ENCODE measurements at places on chromosomes 2 and 18.

- DNase-seq = no peak
Observed at GRCh38 chr2:154960802-154961583, 262.5 kb downstream of the KCNJ3 start.

DNA sequence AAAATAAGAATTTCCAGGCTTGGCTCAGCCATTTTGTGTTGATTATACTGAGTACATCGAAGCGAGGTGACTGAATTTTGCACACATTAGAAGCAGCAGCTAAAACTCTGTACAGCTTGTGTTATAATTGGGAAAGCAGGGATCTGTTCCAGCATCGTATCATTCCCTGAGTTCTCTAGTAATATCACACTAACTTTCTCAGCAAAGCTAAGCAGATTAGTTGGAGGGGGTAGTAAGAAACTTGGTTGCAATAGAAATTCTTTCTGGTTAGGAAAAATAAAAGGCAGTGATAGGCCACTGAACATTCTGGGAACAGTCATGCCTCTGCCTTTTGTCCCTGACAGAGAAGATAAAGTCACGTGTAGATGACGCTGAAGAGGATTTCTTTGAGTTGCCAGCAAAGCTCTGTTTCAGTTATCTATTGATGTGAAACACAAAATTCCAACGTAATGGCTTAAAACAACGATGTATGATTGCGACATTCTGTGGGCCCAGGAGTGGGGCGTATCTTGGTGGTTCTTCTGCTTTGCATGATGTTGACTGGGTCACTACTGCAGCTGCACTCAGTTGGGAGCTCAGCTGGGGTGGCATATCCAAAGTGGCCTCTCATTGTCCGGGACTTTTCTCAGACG, 202.1 kb upstream of the MEX3C start:
- no peak for DNase-seq

DNA sequence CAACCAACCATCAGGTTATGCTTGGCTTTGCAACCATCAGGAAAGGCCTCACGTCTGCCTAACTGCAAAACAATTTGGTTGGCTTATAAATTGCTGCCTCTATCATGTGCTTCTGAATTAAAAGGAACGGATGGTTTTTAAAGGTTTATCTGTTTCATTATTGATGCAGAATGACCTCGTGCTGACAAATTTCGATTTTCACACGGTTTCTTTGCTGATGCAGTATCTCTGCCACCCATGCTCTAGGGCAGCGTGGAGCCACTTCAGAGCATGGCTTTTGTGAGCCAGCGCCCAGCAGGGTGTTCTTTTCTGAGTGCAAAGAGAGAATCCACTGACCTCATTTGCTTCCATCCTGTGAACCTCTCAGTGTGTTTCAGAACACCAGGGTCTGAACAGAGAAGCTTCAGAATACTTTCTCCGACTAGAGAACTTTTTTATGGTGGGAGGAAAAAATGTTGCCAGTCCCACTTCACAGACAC, 143.1 kb upstream of the L3MBTL4 start:
- no peak for DNase-seq

- DNase-seq = no peak
Observed at GRCh38 chr2:39476524-39476923, 39.4 kb upstream of the MAP4K3 start.

DNA sequence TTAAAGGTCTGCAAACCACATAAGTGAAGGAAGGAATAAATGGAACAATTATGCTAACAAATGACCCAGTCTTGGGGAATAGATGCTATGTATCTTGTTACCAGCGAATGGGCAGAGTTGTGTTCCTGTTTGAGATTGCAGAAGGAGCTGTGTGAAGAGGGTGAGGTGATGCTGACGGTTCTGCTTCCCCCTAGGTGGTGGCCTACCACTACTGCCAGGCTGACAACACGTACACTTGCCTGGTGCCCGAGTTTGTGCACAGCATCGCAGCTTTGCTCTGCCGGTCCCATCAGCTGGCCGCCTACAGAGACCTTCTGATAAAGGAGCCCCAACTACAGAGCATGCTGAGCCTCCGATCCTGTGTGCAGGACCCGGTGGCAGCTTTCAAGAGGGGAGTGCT, 111.7 kb downstream of the WDSUB1 start:
- DNase-seq = no peak

DNA sequence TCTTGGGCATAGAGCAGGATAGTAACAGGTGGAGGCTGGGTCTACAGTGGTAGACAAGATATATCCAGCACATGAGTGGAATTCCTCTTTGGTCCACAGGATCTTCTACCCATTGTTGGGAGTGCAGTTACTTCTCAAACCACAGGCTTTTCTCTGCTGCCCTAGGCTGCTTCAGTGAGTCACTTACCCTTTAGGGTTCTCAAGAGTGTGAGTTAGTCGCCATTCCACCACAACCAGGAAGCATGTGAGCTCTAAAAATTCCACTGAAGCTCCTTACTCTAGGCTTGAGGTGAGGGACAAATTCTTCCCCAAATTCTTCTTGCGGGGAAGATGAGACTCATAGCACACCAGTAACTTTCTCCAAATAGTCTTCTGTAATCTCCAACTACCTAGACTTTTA, 189.4 kb downstream of the PLCL1 start:
- no peak for DNase-seq

DNA sequence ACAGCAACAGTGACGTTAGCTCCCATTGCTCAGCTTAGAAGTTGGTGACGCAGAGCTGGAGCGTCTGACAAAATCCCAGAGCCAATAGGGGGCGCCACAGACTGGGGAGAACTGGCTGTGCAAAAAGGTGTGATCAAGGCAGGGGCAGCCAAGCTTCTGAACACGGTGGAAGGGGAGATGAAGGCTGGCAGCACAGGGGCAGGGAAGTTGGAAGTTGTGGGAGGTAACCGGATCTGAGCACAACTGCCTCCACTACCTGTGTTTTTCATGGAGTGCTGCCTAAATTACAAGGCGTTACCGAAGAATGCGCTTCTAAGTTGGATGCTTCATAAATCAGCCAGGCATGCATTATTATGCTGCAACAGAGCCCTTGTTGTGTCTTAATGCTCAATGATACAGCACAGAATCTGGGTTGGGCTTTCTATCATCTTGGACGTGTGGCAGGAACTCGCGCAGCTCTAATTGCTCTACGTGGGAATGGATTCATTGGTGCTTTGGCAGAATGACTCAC, 370.0 kb downstream of the SLC4A3 start:
- DNase-seq = no peak

DNA sequence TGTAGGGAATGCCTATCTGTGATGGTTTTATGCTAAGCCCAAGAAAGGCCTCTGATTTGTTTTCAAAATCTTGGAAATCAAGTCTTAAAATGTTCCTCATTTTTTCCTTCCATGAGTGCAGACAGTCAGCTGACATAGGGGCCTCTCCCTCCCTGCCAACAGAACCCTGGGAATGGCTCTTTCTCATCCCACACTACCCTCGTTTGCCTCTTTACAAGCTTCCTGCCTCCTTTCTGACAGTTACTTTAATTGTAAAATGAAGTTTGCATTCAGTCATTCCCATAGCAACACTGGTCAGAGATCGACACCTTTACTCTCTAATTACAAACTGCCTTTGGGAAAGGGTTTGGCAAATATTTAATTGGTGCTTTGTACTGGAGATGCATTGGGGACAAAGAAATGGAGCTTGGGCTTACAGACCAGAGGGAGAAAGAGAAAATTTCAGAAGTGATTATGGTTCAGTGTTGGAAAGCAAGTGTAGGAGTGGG, 25.4 kb downstream of the KIF5C start:
- no peak for DNase-seq

GRCh38 chr2:170411660-170412059, 233.7 kb downstream of the MYO3B start:
- DNase-seq = no peak

DNA sequence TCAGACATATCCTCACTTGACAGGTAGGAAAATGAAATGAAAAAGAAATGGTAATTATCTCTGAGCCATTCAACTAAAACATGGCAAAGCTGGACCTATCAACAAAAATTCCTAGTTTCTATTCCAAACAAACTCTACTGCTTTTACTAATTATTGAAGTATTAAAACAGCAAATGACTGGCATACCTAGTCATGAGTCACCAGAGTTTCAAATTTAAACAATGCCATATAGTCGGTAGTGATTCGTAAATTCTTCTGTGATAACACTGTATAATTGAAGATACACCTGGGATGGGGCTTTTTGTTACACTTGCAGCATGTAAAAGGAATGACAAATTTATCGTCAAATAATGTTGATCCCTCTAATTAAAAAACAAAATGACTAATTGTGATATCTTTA, 153.1 kb upstream of the THUMPD2 start:
- no peak for DNase-seq

- DNase-seq = no peak
Observed at GRCh38 chr2:109066917-109067597, 61.9 kb upstream of the SH3RF3 start.

GRCh38 chr2:29763371-29763770, 158.0 kb downstream of the ALK start:
- DNase-seq = no peak

DNA sequence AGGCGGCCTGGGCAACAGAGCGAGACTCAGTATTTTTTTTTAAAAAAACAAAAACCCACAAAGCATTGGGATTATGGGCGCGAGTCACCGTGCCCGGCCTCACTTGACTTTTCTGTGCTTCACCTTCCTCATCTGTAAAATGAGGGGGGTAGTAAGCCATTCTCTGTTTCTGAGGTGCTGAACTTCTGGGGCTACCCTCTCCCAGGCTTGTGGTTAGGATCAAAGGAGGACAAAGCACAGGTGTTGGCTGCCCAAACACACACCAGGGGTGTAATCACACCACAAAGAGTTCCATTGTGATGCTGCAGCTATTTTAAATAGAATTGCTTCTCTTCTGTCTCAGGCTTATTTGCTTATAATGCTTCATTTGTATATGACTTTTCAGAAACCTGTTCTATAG, 35.8 kb upstream of the INHBB start:
- DNase-seq = no peak

GRCh38 chr2:80638783-80639182, 334.2 kb upstream of the LRRTM1 start:
- no peak for DNase-seq

- no peak for DNase-seq
Observed at GRCh38 chr2:9052821-9053533, 49.5 kb upstream of the MBOAT2 start.

- no peak for DNase-seq
Observed at GRCh38 chr18:3966642-3967358, 488.3 kb downstream of the DLGAP1 start.

- no peak for DNase-seq
Observed at GRCh38 chr2:122341007-122341406, 585.6 kb downstream of the TSN start.

- no peak for DNase-seq
Observed at GRCh38 chr2:173550143-173550542, 195.5 kb downstream of the CDCA7 start.

- DNase-seq = no peak
Observed at GRCh38 chr2:191552066-191552465, 125.9 kb upstream of the NABP1 start.

- peak; percentile 20 for DNase-seq
Observed at GRCh38 chr2:177289824-177290628, 25.5 kb upstream of the NFE2L2 start.

DNA sequence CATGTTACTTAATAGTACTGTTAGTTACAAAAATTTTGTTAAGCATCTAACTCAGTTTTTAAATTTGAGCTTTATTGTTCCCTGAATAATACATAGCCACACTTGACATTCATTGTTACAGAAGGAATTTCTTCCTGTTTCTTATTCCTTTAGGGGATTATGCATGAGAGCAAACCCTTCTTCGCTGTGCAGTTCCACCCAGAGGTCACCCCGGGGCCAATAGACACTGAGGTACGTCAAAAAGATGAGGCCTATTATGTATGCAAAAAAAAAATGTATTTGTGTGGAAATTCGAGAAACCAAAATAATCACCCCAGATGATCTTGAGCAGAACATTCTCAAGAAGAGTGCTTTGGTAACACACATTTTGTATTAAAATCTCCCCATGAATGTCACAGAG, 36.3 kb downstream of the CPS1 start:
- DNase-seq = no peak

- no peak for DNase-seq
Observed at GRCh38 chr2:178417916-178418315, 33.1 kb downstream of the PRKRA start.

GRCh38 chr2:69250981-69251380, 136.0 kb downstream of the GFPT1 start:
- no peak for DNase-seq

DNA sequence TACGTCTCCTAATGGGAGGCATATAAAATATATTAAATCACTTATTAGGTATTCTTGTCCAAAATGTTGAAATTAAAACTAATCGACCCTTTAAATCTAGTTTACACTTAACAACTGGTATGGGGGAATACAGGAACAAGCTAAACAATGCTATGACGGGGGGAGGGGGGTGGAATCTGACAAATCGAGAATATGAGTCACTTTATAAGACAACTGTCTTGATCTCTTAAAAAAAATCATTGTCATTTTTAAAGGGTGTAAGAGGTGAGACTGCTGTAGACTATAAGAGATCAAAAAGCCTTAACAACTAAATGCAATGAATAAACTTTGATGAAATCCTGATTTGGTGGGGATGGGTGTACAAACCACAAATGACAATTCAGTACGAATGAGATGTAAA, 6.0 kb downstream of the MAP3K2 start:
- DNase-seq = no peak

- DNase-seq = no peak
Observed at GRCh38 chr2:179524809-179525339, 260.2 kb upstream of the SESTD1 start.

DNA sequence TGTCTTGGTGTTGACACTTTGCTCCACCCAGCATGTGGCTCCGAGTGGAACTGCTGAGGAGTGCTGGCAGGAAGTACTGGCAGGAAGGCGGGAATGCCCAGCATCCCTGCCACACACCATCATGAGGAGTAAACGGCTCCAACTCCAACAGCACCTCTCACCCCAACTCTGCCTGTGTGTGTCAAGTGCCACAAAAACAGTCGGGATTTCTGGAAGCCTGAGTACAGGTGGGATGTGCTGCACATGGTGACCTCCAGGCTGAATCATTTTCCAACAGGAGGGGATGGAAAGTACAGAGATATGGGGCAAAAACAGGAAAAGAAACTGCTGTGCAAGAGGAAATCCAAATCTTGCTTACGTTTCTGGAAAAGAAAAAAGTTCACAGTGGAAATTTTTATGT, 53.6 kb downstream of the PARD6G start:
- DNase-seq = no peak

- no peak for DNase-seq
Observed at GRCh38 chr2:204770735-204771134, 225.5 kb downstream of the PARD3B start.

GRCh38 chr18:35949903-35950627, 22.4 kb upstream of the RMP24 start:
- peak; percentile 64 for DNase-seq

DNA sequence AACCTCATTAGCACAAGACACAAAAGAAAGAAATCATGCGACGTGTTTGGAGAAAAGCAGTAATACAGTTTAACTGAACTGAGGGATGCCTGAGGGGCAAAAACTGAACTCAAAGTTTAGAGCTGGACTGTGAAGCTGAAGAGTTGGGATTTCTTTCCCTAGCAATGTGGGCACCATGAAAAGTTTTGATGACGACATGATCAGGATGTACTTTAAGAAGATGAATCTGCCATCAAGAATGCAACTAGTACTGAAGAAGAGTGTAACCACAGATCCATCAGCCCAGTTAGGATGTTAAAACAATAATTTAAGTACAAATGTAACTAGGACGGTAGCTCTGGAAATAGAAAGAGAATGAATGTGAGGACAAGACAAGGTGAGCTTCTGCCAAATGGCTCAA, 196.2 kb downstream of the VWC2L start:
- DNase-seq = no peak

Data from CD4-positive, alpha-beta T cell treated with Interleukin-15 for 4 hours (primary cell).